ENCODE measurements at places on chromosomes 16 and 17.
A peak's percentile ranks its signal among the peaks of the same experiment; 100 is the strongest.

DNA sequence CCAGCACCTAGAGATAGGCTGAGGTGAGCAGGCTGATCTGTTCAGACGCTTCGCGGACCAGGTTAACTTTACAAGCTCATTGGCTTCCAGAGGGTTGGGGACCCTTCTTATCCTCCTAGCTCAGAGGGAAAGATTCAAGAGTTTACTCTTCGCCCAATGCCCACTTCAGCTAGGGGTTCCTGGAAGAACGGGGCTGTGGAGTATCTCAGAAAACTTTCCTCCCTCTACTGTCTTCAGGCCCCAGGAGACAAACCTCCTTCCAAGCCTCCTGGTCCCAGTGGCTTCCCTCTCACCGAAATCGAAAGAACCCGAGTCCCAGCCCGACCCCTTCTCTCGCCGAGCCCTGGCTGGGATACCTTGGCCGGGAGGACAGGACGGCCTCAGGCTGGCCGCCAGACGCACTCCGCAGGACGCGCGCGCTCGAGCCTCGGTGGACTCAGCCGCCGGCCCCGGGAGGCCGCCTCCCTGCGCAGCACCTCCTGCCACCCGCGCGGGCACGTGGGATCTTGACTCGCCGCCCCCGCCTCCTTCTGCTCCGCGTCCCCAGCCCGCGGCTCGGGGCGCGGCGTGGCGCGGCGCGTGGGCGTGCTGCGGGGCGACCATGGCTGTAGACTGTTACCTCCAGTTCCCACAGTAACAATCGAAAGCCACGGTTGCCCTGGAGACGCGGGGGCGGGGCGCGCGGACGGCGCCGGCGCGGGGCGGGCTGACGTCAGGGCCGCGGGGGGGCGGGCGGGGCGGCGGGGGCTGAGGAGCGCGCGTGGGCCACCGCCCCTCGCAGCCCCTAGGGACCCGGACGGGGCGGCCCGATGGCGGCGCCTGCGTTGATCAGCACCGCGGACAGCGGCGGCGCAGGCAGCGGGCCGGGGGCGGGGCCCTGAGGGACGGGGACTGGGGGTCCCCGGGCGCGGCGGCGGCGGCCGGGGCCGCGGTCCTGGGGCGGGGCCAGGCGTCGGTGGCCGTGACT is 5.3 kb upstream of the HIC1 start:
- DNase-seq, result peak; percentile 93

GRCh38 chr16:81863630-81864352 is 84.7 kb downstream of the PLCG2 start:
- no peak for DNase-seq

DNA sequence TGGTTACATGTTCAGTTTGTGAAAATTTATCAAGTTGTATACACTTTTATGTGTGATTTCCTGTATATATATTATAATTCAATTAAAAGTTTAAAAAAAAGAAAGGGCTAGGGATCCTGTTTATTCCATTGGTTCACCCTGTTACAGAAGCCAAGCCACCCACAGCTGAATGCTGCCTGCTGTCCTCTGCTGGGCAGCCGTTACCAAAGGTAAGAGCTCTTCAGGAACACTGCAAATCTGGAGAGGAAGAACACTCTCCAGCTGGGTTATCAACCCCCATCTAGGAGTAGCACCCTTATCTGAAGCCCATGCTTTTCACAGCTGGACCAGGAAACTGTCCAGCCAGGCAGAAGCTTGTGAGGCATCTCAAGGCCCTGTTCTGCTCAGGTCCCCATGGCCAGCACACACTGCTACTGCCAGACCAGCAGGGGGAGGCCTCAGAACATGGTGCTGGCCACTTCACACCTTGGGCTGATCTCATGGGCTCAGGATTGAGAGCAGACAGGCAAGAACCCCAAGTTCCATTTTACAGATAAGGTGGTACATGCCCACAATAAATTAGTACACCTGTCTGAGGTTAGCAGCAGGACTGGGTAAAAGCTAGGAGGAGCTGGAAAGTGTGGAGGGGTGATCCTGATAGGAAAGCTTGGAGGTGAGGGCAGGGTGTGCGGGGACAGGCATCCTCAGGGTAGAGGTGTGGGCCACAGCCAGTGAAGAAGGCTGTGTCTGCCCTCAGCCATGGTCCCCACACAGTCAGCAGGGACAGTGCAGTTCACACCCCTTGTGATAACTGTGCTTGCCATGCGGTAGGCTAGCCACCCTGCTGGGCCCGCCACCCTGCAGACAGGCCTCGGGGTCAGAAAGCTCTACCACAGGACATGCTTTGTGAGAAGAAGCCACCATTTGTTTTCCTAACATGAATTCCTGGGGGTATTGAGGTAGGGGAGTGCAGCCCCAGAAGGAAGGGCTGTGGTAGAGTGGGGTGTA is 54.3 kb upstream of the SREBF1 start:
- DNase-seq, result no peak

GRCh38 chr17:45145035-45145389 is 3.3 kb upstream of the HEXIM1 start:
- no peak for DNase-seq

DNA sequence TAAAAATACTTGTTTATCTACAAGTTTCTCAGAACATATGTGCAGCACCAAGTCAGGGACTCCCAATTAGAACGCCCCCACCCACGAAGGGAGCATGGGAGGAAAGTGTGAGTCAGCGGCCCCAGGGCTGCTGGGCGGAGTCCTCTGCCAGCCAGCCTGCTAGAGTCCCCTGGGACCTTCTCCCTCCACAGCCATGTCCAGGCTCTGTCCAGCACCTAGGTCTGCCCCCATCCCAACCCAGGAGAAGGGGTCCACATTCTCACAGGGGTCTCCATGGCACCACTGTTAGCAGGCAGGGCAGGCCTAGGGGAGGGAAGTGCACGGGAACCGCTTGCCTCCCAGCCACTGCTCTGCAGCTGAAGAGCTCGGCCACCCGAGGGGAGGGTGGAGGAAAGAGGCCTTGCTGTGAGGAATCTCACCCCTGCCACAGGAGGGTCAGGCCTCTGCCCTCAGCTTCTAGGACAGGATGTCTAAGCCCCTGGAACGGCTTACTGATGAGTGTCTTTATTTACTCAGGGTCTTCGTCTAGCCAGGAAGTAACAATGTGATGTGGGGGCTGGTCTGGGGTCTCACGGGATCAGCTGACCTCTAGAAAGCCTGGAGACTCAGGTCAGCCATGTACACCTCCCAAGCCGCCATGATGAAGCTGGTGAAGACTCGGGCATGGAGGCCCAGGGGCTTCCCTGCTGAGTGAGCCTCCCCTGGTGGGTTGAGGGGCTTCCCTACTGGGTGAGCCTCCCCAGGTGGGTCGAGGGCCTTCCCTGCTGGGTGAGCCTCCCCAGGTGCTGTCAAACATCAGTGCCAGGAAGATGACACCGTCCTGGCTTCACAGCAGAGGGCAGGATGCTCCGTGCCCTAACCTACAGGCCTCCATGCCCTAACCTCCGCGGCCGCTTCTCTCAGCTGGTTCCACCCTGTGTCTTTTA is 190.3 kb downstream of the RBFOX3 start:
- no peak for DNase-seq
